Skeletal muscle cell (primary cell): ENCODE measurements at places on chromosomes 3 and 15.

- DNase-seq, result no peak
Observed at GRCh38 chr15:78992416-78993256, 47.8 kb upstream of the CTSH start.

- DNase-seq, result no peak
Observed at GRCh38 chr3:73827204-73827603, 202.5 kb upstream of the PDZRN3 start.

GRCh38 chr3:96182756-96183155 is 631.6 kb upstream of the EPHA6 start:
- no peak for DNase-seq

DNA sequence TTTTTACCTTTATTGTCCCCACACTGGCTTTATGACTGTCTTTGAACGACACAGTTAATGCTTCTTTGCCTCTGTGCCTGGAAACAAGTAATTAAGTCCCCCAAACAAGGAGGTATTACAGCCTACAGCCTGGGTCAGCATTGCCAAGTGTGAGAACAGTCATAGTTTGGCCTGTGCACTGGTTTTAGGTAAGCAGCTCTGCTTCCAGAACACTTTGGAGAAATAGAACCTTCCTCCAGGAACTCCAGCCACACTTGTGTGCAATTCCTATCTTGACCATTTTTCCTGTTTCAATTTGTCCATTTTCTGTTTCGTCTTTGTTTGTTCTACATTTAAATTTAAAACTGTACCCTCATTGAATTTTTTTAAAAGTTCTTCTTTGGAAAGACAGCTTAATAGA is 568.2 kb downstream of the TUSC7 start:
- DNase-seq, result no peak

GRCh38 chr3:153595186-153595815 is 433.3 kb downstream of the RAP2B start:
- peak; percentile 32 for DNase-seq
